Left renal pelvis (tissue), 4 donors: ENCODE measurements at places on chromosomes 4 and X.

DNA sequence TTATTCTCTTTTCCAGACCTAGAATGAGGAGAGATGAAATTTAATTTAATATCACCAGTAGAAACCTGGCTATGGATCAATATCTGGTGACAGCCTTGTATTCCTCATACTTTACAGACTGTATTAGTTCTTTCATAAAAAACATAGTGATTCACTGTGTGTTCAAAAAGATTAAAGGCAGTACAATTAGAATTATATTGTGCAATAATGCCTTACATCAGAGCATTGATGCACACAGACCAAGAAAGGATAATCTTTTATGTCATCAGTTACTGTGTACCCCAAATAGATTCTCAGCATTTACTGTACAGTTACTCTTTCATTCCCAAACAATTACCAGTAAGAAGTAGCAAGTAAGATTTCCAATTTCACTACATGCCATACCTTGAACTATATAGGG is 260.5 kb upstream of the ANXA10 start:
- no peak for DNase-seq

GRCh38 chr4:113790478-113790877 is 28.9 kb upstream of the CAMK2D start:
- no peak for DNase-seq

GRCh38 chrX:68685685-68686084 is 38.2 kb downstream of the STARD8 start:
- no peak for DNase-seq

- DNase-seq, result no peak
Observed at GRCh38 chrX:20545538-20545937, 278.8 kb upstream of the RPS6KA3 start.

GRCh38 chr4:7675612-7676320 is 241.0 kb upstream of the PSAPL1 start:
- no peak for DNase-seq

DNA sequence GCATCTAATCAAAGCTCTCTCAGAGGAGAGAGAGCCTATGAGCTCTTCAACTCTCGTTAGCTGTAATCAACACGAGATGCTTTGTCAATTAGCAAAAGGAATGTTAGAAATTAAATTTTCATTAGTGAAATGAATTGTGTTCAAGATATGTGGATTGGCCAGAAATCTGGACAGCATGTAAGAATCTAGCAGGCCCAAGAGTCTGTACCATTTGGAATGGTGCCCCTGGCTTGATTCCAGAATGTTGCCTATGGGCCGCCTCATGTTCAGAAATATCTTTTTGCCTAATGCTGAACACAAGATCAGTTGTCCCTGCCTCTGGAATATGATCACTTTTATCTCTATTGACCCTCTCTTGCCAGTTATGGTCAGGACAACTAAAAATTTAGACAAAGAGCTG is 88.2 kb downstream of the RBM46 start:
- no peak for DNase-seq

DNA sequence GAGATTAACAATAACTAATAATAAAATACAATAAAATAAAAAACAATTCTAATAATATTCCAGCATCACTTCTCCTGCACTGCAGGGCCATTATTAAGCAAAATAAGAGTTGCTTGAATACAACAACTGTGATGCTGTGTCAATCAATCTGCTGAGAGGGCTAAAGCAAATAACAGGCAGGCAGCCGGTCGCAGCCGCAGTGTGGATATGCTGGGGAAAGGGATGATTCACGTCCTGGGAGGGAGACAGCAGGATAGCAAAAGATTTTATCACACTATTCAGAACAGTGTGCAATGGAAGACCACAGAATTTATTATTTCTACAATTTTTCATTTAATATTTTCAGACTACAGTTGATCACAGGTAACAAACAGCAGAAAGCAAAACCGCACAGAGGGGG is 76.5 kb upstream of the SMARCAD1 start:
- no peak for DNase-seq

GRCh38 chrX:11151799-11152559 is 40.8 kb downstream of the HCCS start:
- no peak for DNase-seq

- DNase-seq, result no peak
Observed at GRCh38 chr4:101288365-101289145, 58.8 kb downstream of the PPP3CA start.
